ENCODE measurements at places on chromosomes 3 and 15. TPM values are rescaled to one million over a fixed set of nuclear protein-coding genes. Genes with fewer than 3 reads are reported as not detected.

DNA sequence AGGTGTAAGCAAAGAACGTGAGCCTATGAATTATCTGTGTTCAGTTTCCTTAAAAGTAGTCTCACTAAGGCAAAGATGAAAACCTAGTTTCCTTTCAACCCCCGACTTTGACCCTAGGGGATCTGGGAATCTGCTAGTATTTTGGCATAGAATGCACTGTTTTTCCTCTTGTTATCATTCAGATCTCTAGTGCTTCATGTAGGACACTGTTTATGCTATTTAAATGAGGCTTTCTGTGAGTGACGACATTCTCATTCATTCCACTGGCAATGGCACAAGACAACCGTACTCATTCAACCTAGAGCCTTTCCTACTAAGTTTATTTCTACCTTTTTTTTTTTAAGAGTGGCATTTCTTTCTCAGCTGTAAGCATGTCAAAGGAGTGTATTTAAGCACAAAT is 67.0 kb downstream of the CHAC1 start:
- no peaks in the 10 kb centered on the region for H3K27me3 ChIP-seq
- DNase-seq, result no peak
- H3K27ac ChIP-seq, result no peak overlapping the region
- no peak overlapping the region for H3K4me3 ChIP-seq
- H3K4me1 ChIP-seq, result peaks cover 5% of the 10 kb centered on the region

- no peaks in the 10 kb centered on the region for H3K27me3 ChIP-seq
- no peaks in the 10 kb centered on the region for H3K36me3 ChIP-seq
- no peaks in the 10 kb centered on the region for H3K4me1 ChIP-seq
- H3K27ac ChIP-seq, result no peak overlapping the region
Measured at GRCh38 chr3:182937293-182938051, 42.9 kb downstream of the DCUN1D1 start.

DNA sequence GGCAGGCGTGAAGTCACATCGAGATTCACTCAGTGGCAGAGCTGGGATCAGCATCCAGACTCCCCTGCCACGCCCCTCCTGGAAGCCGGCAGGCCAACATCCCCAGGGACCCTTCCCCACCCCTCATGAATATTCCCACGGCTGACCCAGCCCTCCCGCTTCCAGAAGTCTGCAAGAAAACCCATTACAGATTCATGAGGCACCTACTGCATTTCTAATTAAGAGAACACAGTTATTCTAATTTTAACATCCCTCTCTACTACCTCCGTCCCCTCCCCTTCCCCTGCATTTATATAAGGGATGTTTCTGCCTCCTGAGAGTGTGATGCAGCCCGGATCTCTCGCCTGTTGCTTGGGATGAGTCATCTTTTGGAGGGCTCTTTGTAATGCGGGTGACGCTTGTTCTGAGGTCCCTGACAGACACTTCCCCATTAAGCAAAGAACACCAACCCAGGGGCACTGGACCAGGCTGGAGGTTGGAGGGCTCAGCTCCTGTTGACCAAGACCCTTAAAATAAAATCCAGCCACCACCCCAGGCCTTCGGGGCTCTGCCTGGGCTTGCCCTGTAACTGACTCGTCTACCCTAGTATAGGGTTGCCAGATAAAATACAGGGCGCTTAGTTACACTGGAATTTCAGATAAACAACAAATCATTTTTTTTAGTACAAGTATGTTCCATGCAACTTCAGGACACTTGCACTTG is 118.7 kb downstream of the NUP210 start:
- no peak for DNase-seq
- H3K36me3 ChIP-seq, result no peaks in the 10 kb centered on the region
- H3K4me1 ChIP-seq, result no peaks in the 10 kb centered on the region

- no peak overlapping the region for H3K4me3 ChIP-seq
- no peaks in the 10 kb centered on the region for H3K36me3 ChIP-seq
- DNase-seq, result no peak
- no peaks in the 10 kb centered on the region for H3K27me3 ChIP-seq
- H3K4me1 ChIP-seq, result peaks cover 15% of the 10 kb centered on the region
- H3K27ac ChIP-seq, result no peak overlapping the region
Measured at GRCh38 chr3:161413855-161414210, 42.5 kb upstream of the SPTSSB start.

Gene TTLL3
- 10.2 TPM for total RNA-seq
